Esophagus muscularis mucosa (tissue), 4 donors: ENCODE measurements at places on chromosomes 2 and 18. TPM values are rescaled to one million over a fixed set of nuclear protein-coding genes. Genes with fewer than 3 reads are reported as not detected.

DNA sequence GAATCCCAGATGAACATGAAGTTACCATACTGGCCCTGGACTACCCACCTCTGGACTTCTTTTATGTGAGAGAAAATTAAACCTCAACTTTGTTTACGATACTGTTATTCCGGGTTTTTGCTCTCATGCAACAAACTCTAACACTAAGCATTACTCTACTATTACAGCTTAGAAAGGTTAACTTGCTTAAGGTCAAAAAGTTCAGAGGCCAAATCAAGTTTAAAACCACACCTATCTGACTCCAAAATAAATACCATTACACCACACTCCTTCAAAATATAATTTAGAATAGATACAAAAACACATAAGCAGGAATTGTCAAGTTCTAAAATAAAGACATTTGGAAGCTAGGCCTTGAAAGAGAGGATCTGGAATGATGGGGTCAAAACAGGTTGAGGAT lies 75.0 kb downstream of the DTNB start:
- no peak overlapping the region for H3K27ac ChIP-seq
- no peak overlapping the region for H3K4me3 ChIP-seq
- DNase-seq: no peak
- H3K36me3 ChIP-seq: no peaks in the 10 kb centered on the region
- no peaks in the 10 kb centered on the region for H3K4me1 ChIP-seq

GRCh38 chr2:204545861-204546735 lies 823 bp downstream of the PARD3B start:
- no peaks in the 10 kb centered on the region for H3K36me3 ChIP-seq
- peak overlapping the region; percentile 92 for H3K4me3 ChIP-seq
- peak overlapping the region; percentile 92 for H3K27ac ChIP-seq
- H3K4me1 ChIP-seq: peaks cover 7% of the 10 kb centered on the region
- H3K27me3 ChIP-seq: no peaks in the 10 kb centered on the region

- H3K27ac ChIP-seq: no peak overlapping the region
- no peaks in the 10 kb centered on the region for H3K36me3 ChIP-seq
- H3K27me3 ChIP-seq: no peaks in the 10 kb centered on the region
These were observed 245.4 kb downstream of the METTL4 start for GRCh38 chr18:2325933-2326332.

GRCh38 chr2:214575465-214575864 lies 164.6 kb downstream of the VWC2L start:
- H3K27ac ChIP-seq: no peak overlapping the region
- DNase-seq: no peak
- H3K36me3 ChIP-seq: no peaks in the 10 kb centered on the region
- H3K27me3 ChIP-seq: no peaks in the 10 kb centered on the region
- H3K4me1 ChIP-seq: no peaks in the 10 kb centered on the region
- H3K4me3 ChIP-seq: no peak overlapping the region

DNA sequence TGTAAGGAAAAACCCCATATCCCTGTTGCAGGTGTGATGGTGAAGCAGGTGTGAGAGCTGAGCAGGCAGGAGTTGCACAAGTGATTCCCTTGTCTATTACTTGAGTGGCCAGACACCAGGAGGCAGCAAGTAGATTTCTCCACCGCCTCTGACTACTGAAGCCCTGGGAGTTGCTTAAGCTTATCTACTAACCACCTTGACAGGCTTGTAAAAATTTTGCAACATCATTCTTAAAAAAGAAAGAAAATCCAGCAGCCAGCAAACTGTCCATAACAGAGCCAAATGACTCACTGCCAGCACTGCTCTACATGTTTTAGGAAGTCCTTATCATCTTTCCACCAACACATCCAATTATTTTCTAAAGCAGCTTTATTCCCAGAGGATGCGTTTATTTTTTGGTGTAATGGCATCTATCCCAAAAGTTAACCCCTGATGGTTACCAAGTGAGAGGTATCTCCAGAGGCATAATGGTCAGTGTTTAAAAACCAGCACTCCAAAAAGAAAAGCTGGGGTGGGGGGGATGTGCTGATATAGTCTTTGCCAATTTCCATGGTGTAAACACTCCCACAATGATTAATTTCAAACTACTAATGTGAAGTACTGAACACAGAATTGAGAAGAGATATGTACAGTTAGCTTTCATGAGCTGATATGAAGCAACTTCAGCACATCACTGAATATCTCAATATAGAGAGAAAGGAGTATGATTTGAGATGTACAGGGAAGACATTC lies 16.3 kb upstream of the GPR39 start:
- H3K27ac ChIP-seq: no peak overlapping the region
- no peaks in the 10 kb centered on the region for H3K27me3 ChIP-seq
- H3K4me1 ChIP-seq: no peaks in the 10 kb centered on the region
- DNase-seq: no peak

DNA sequence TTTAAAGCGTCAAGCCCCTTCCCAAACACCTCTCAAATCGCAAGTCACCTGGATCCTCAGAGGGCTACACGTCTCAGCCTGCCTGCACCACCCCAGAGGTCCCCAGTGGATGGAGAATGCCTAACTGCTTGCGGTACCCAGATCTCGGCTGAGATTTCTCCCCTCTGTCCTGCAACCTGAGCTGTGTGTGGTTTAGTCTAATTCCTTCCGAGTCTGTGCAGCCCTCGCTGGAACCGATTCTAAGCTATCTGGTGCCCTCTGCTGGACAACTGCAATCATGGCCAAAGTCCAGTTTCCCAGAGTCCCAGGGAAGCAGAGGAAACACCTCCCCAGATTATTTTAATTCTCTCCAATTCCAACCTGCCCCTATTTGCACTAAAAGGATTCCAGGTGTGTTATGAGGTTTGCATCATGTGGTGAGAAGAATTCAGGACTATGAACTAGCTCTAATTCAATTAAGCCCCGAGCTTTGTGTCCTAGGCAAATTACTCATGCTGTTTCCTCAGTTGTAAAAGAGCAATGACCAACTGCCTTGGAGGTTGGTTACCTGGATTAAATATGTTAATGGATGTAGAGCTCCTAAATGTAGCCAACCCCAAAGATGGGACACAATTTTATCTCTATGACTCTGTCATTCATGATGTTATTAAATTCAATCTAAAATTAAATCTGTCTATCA lies 276.1 kb upstream of the NCKAP5 start:
- peaks cover 5% of the 10 kb centered on the region for H3K4me1 ChIP-seq
- no peaks in the 10 kb centered on the region for H3K27me3 ChIP-seq
- no peak overlapping the region for H3K27ac ChIP-seq

- no peaks in the 10 kb centered on the region for H3K36me3 ChIP-seq
- H3K27me3 ChIP-seq: peaks cover 51% of the 10 kb centered on the region
- H3K4me1 ChIP-seq: peaks cover 18% of the 10 kb centered on the region
- DNase-seq: no peak
These were observed 9.0 kb downstream of the SNORC start for GRCh38 chr2:232878855-232879617.

DNA sequence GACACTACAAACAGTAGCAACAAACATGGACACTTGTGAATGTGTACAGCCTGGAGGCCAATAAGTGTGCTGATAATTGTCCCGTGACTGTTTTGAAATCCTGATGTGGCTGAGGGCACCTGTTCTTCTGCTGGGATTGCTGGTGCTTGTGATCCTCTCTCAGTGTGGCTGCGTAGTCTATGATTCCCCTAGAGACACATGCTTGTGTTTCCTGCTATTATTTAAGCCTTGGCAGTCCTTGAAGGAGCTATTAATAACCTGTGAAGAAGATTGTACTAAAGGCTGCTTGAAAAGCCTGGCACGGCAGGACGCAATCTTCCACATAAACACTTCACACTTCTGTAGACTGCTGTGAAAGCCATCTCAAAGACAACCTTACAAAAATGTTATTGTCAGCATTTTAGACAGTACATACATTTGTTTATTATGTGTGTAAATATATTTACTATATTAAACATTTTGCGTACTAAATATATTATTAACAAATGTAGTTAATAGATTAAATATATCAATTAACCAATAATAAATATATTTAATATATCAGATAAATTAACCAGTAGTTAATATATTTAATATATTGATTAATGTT lies 71.4 kb downstream of the GALR1 start:
- DNase-seq: no peak
- no peaks in the 10 kb centered on the region for H3K27me3 ChIP-seq
- no peaks in the 10 kb centered on the region for H3K36me3 ChIP-seq
- H3K4me1 ChIP-seq: peaks cover 7% of the 10 kb centered on the region
- no peak overlapping the region for H3K27ac ChIP-seq

- DNase-seq: no peak
- no peaks in the 10 kb centered on the region for H3K4me1 ChIP-seq
- no peaks in the 10 kb centered on the region for H3K36me3 ChIP-seq
These were observed 506.9 kb downstream of the SATB2 start for GRCh38 chr2:198950803-198951202.

GRCh38 chr2:29070526-29070925 lies 3.8 kb downstream of the PCARE start:
- no peak for DNase-seq
- no peaks in the 10 kb centered on the region for H3K27me3 ChIP-seq
- H3K4me1 ChIP-seq: peaks cover 15% of the 10 kb centered on the region
- H3K36me3 ChIP-seq: no peaks in the 10 kb centered on the region
- no peak overlapping the region for H3K27ac ChIP-seq

- no peak for DNase-seq
- H3K27me3 ChIP-seq: no peaks in the 10 kb centered on the region
- no peak overlapping the region for H3K27ac ChIP-seq
These were observed 23.2 kb downstream of the PRKD3 start for GRCh38 chr2:37301408-37301807.

- H3K4me3 ChIP-seq: no peak overlapping the region
- no peaks in the 10 kb centered on the region for H3K4me1 ChIP-seq
These were observed 114.4 kb upstream of the TMEM200C start for GRCh38 chr18:6009756-6010155.

- H3K4me1 ChIP-seq: peaks cover 76% of the 10 kb centered on the region
- no peak for DNase-seq
- peak overlapping the region; percentile 80 for H3K27ac ChIP-seq
- peak overlapping the region; percentile 43 for H3K4me3 ChIP-seq
- no peaks in the 10 kb centered on the region for H3K36me3 ChIP-seq
These were observed 81.8 kb downstream of the HDAC4 start for GRCh38 chr2:239318790-239319661.

DNA sequence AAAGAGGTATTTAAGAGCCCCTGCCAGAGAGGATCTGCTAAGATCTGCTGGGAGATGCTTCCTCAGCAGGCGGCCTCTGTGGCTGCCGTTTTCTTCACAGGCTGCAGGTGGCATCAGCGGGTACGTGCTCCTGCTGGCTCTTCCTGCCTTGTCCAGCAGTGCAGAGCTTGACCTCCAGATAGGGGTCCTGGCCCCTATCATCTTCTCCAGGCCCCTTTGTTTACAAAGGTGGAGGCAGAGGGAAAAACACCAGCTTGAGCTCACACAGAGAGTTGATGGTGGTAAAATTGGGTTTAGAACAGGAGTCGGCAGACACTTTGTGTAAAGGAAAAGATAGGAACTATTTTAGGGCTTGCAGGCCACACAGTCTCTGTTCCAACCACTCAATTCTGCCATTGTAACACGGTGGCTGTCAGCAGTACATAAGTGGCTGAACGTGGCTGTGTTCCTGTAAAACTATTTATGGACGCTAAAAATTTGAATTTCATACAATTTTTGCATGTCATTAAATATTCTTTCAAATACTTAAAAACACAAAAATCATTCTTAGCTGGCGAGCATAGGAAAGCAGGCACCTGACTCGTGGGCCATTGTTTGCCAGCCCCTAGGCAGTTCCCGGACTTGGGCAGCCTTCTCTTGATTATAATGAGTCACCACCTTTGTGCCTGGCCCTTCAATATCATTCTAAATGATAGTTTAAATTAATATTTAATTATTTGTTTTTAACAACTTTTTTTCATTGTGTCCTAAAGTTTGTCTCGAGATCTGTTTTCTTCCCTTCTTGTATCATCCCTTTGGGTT lies 98.2 kb upstream of the B3GNT7 start:
- DNase-seq: peak; percentile 91
- no peak overlapping the region for H3K4me3 ChIP-seq
- H3K27ac ChIP-seq: no peak overlapping the region
- peaks cover 7% of the 10 kb centered on the region for H3K4me1 ChIP-seq

DNA sequence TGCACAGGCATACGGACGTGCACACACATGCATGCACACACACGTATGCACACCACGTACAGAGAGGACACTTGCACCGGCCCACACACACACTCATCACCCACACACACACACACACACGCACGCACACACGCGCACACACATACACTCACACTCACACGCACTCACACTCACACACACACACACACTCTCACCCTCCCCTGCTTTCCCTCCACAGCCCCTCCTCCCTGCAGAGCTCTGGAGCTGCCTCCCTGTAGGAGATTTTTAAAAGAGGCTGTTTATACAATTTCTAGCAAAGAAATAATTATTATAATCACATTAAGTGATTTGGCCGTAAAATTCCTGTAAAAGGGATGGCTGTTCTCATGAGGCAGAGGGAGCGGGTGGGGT lies 36.5 kb upstream of the SNED1 start:
- H3K27me3 ChIP-seq: no peaks in the 10 kb centered on the region
- no peak overlapping the region for H3K27ac ChIP-seq
- peaks cover 30% of the 10 kb centered on the region for H3K4me1 ChIP-seq
- DNase-seq: no peak
- no peak overlapping the region for H3K4me3 ChIP-seq
- no peaks in the 10 kb centered on the region for H3K36me3 ChIP-seq

Gene BCL11A
- 3.5 TPM for total RNA-seq

Gene DSEL
- total RNA-seq: 9.1 TPM

Gene LHCGR
- total RNA-seq: 0.65 TPM

Gene POTEI
- total RNA-seq: not detected
